ENCODE measurements at places on chromosomes 4 and X.

- no peak for DNase-seq
Observed at GRCh38 chrX:25650216-25650820, 487.8 kb upstream of the MAGEB18 start.

DNA sequence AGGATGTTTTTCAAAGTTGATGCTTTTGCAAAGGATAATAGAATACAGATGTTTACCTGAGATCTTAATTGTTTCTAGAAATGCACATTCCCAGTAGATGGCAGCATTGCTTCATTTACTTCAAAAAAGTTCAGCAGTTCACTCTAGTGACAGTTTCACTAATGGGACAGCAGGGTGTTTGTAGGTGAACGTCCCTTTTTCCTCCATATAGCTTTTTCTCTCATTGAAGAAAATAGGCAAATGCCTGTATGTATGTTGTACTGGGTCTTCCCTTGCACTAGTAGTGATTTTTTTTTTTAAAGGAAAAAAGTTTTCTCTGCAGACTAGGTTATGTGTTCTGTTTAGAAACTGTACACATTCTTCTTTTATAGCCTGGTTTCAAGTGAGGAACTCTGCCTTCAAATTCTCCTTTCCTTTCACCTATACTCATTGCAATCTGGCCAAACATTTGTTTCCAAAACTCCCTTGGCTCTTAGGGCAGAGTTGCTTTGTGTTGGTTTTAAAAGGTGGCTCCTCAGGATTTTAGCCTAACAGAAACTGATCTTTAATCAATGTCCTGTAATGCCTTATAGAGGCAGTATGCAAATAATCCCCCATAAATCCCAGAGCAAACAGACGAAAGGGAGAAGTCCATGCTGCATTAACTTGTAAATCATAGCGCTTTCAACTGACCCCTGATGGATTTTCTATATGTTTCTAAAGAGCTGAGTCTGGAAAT, 86.3 kb downstream of the EGF start:
- no peak for DNase-seq

GRCh38 chr4:114287079-114287696, 307.7 kb upstream of the ARSJ start:
- no peak for DNase-seq

- DNase-seq, result no peak
Observed at GRCh38 chr4:185933078-185933581, 121.1 kb upstream of the SORBS2 start.

GRCh38 chr4:141356963-141357335, 136.3 kb downstream of the ZNF330 start:
- DNase-seq, result no peak

DNA sequence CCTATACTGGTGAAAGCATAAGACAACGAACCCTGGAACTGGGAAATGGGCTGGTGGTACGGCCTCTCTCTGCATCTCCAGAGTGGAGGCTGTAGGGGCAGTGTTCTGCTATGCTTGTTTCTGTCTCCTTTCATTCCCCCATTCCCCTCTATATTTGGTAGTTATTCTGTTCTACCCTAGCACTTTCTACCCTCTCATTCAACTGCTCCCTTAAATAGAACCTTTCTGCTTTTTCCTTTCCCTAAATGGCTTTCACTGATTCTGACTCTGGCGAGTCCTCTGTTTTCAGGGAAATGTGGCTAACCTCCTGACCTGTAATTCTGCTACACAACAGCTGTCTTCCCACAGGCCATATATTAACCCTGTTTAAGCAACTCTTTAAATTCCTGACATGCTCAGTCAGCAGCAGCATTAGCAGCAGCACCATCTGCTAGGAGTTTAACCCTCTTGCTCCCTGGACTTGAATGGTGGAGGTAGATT, 94.2 kb downstream of the CXCL13 start:
- DNase-seq, result no peak

DNA sequence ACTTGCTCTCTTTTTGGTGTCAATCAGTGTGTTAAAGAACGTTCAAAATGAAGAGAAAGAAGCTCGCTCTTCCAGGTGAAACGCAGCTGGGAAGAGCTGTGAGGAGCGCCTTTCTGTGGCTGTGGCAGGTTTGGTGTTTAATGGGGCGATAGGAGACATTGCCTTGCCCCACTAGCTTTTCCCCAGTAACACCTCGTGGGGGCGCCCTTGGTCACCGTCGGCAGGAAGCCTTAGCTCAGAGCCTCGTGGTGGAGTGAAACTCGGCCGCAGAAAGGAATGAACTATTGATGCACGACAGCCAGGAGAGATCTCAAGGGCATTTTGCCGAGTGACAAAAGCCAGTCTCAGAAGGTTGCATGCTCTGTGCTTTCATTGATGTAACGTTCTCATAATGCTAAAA, 65.1 kb downstream of the GPR143 start:
- DNase-seq, result no peak

- DNase-seq, result no peak
Observed at GRCh38 chr4:8167815-8168214, 9.2 kb upstream of the ABLIM2 start.

GRCh38 chr4:52052475-52052780, 1.3 kb downstream of the SPATA18 start:
- no peak for DNase-seq

DNA sequence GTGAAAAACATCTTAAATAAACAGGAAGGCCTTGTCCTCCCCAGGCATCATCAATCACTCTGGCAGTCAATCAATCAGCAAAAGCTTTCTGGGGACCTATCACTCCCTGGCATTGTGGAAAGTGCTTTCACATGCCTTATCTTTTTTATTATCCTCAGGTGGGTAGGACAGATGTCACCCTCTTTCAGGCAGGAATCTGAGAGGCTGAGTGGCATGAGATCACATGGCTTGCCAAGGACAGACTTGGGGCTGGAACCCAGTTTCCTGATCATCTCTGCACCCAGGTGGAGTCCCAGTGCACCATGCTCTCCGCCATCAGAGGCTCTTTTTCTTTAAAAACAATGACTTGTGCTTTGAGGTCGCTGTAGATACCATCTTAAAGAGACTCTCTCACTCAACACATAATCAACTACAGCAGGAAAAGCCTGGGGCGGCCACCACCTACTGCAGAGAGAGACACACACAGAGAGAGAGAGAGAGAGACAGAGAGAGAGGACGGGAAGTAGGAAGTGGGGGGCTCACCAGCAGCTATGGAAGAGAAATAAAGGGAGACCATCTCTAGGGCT, 282.7 kb downstream of the PTTG2 start:
- DNase-seq, result no peak

- no peak for DNase-seq
Observed at GRCh38 chr4:6852582-6852981, 57.0 kb upstream of the TBC1D14 start.

DNA sequence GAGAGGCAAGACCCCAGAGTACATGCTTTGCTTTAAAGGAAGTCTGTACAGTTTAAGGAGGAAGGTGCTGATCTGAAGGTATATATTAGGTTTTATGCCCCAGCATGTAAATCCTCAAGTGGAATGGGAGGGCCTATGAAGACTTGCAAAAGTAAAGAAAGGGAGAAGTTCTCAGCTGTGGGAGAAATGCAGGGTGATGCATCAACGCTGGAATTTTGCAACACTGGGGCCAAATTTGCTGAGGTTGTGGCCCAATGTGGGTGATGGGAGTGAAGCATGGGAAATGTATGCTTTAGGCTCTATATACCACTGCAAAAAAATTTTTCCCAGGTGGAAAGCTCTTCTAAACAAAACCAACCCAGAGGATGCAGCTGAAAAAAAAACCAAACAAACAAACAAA, 33.8 kb upstream of the GPR174 start:
- no peak for DNase-seq

DNA sequence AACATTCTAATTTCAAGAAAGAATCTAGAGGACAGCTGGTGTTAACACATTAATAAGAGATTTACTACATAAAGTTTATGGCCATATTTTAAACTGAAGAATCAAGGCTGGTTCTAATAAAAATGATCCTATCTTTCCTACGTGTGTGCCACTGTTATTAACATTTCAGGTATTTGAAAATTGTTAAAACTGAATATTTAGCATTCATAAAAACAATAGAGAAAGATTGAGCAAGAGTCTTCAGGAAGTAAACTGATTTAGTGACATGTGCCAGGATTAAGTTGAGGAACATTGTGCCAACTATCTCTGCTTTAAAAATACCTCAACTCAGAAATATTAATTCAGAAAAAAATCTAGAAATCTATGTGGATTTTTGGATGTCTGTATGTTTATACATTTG, 810.1 kb downstream of the FAT4 start:
- no peak for DNase-seq

DNA sequence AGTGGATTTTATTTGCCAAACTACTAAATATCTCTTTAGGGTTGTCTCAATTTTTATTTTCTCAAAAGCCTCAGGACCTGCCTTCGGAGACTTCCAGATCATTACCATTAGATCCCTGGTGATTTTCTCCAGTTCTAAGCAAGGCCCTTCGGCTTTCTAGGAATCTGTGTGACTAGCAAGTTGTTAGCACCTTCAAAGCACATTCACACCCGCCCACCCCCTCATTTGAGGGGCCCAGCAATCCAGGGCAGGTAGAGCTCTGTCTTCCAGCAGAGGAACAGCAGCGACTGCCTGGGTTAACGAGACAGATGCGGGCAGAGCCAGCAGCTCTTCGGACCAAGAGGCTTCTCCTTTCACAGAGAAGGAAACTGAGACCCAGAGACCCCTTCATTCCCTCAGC, 2.0 kb downstream of the WDR1 start:
- DNase-seq, result no peak

DNA sequence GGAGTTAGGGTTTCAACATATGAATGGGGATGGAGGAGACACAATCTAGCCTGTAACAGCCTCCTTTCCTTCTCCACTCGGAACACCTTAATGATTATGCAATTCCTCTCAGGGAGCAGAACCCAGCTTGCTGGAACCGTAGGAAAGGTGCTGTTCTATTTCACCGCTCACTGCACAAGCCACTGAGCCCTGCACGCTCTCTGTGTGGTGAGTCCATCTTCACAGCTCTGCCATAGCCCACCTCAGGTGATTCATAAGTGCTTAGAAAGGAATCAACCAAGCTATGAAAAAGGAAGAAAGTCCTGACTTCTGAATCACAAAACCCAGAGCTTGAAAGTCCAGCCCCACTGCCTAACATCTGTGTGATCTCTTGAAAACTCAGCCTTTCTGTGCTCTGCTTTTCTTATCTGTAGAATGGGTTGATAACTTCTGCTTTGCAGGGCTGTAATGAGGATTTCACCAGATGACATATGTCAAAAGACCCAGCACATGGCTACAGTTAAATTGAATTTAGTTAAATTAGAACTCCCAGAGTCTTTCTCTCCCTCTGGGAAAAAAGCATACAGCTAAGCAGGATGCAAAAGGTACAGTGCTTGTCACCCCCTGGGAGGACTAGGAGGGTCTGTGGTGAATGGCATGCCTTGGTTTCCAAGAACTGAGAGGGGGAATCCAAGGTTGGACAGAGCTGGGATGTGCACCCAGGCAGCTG, 91.6 kb downstream of the WFS1 start:
- no peak for DNase-seq

DNA sequence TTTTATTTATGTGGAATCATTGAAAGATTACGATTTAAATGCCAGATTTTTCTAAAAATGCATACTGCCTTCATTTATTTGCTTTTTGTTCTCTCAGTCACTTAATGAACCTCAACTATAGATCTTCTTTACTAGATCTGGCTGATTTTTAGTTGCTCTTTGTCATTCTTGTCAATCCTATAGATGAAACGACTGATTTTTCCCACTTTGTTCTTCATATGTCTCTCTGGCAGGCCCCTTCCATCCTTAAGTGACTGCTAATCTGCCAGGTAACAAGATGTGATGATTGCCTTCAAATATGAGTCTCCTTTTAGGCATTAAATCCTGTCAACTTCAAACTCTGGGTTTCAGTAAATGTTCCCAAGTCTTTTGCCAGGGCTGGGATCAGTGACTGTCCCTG, 61.0 kb downstream of the ALG13 start:
- no peak for DNase-seq

GRCh38 chrX:2370456-2370855, 130.3 kb downstream of the DHRSX start:
- no peak for DNase-seq

GRCh38 chrX:103343105-103343504, 13.1 kb downstream of the TCEAL7 start:
- no peak for DNase-seq

GRCh38 chrX:135572436-135572835, 52.0 kb downstream of the INTS6L start:
- no peak for DNase-seq

DNA sequence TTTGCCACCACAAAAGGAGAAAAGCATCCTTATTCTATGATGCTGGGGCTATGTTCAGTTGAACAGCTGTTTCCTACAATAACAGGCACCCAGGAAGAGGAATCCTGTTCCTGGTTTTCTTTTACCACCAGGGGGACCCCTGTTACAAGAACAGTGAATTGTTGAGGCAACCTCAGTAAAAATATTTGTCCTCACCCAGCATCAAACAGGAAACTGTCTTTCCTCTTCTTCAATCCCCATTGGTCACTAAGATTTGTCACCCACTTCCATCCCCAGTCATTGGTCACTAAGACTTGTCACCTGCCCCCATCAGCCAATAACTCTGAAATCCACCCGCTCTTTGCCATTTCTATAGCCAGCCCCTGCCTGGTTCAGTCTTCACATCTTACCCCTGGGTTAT, 143.5 kb upstream of the GALNT7 start:
- no peak for DNase-seq

GRCh38 chr4:46270986-46271596, 118.8 kb downstream of the GABRA2 start:
- DNase-seq, result no peak

GRCh38 chrX:1821846-1822245, 207.0 kb downstream of the ASMT start:
- no peak for DNase-seq

DNA sequence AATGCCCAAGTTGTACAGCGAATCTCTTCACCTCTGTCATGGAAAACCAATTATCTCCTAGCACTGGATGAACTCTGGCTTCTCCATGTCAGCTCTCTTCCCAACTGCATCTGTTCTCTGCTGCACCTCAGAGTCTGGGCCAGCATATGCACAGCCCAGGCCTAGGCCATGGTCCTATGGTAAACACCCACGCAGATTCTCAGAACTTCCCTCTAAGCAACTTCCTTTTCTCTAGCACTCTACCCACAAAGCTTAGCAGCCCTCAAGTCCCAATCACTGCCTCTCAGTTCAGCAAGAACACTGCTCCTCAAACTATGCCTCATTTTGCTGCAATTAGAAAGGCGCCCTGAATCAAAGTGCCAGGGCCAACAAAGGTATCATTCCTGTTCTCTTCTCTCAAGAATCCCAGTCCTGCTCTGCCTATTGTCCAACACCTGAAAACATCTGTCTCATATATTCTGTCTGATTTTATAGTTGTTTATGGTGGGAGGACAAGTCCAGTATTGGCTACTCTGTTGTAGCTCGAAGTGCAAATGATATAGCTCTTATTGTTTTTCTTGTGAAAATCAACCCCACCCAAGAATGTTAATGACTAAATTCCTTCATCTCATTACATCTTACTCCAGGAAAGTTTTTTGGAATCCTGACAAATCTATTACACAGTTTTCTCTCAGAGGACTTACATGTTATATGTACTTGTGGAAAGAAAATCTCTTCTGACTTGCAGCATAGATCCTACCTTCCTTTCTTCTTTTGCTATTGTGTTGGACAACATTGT, 85.4 kb downstream of the DCHS2 start:
- no peak for DNase-seq

- no peak for DNase-seq
Observed at GRCh38 chr4:79233820-79234219, 92.0 kb downstream of the NAA11 start.

GRCh38 chr4:147361726-147362125, 119.2 kb upstream of the EDNRA start:
- no peak for DNase-seq

GRCh38 chr4:6280365-6280996, 10.8 kb downstream of the WFS1 start:
- no peak for DNase-seq

- DNase-seq, result no peak
Observed at GRCh38 chrX:153882086-153882498, 3.9 kb downstream of the L1CAM start.

- DNase-seq, result no peak
Observed at GRCh38 chr4:145879598-145879997, 59.0 kb downstream of the ZNF827 start.
